OCI-LY7 (cell line): ENCODE measurements at places on chromosomes 4 and X.
A peak's percentile ranks its signal among the peaks of the same experiment; 100 is the strongest.

DNA sequence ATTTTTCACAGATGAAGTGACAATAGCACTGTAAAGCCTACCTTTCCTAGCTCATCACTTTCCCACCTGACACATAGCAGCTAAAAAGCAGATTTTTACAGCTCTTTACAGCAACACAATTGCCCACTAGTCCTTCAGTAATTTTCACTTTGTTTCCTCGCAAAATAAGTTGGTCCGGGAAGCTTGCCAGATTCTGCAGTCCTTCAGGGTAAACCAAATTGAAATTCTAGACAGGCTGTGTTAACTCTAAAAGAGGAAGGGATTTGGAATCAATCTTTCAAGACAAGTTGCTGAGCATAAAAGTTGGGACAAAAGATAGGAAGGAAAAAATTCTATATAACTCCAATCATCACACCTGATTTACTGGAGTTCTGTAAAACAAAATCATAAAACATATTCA lies 8.7 kb downstream of the C1QTNF7 start:
- no peak for DNase-seq

- no peak for DNase-seq
Observed at GRCh38 chr4:111018216-111018615, 395.3 kb upstream of the PITX2 start.

DNA sequence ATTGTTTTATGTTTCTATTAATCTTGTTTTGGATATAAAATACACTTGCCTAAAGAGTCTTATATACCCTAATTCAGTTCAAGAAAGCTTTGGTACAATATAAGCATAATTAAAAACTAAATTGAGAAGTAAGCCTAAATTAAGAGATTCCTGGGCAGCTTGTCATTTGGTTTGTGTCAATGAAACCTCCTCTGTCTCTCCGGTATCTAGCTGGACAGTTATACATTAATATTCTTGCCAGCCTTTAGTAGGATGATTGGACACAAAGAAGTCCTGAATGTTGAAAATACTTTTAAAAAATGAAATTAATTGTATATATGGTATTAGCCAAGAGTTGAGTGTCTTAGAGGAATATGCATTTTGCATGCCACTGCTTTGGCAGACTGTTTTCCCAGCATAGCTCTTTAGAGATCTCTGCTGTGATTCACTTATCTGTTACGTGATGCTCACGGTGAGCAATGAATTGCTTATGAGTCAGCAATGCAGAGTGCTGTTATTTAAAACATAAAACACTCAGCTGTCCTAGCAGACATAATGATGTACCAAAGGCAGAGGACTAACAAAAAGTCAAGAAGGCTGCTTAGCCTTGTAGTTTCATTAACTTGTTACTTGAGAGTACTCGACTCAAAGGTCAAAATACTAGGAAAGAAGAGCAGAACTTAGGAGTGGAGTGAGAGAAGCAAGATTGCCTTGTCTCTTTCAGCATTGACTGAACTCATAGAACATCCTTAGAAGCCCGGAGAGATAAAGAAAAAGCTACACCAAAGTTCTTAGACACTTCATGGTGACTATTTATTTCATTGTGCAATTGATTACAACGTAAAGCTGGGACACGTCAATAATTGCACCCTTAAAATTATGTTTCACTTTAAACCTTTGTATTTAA lies 1296.1 kb upstream of the PCDH7 start:
- no peak for DNase-seq

DNA sequence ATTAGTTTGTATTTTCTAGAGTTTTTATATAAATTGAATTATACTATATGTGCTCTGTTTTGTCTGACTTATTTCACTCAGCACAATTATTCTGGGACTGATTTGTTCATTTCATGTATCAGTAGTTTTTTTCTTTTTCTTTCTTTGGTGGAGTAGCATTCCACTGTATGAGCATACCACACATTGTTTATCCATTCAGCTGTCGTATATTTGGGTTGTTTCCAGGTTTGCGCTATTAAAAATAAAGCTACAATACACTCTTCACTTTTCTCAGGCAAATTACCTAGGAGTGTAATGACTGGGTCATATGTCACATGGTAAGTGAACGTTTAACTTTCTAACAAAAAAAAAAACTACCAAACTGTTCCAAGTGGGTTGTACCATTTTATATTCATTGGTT lies 9.6 kb upstream of the OTUD4 start:
- no peak for DNase-seq

- DNase-seq, result peak; percentile 16
Observed at GRCh38 chr4:17613761-17614415, 553 bp upstream of the MED28 start.

DNA sequence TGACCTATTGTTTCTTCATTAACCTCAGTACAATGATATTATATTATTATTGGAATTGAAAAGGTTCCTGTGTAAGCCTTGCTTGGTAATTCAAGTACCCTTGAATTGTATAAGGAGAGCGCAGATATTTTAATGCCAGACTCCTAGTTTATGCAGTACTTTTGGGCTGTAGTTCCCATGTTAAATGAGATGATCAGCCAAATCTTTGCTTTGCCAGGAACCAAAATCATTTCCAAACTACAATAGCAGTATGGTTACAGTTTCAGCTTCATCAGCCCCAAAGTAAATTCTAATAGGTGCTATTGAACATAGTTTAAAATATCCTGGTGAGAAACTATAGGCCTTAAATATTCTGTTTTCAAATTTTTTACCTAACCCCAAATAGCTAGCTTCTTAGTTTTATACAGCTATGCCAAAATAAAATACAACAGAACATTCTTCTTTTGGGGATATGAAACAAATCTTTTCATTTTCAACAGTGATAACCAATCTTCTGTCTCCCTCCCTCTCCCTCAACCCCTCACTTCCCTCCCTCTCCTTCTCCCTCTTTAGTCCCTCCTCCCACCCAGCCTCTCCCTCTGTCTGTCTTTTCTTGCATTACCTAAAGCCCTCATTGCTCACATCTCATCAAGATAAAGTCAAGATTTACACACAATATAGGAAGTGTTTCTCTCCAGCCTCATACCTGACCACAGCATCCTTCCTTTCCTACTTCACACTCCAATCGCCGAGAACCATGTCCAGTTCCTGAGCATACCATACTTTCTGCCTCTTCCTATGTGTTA lies 190.1 kb downstream of the SHROOM3 start:
- DNase-seq, result no peak

DNA sequence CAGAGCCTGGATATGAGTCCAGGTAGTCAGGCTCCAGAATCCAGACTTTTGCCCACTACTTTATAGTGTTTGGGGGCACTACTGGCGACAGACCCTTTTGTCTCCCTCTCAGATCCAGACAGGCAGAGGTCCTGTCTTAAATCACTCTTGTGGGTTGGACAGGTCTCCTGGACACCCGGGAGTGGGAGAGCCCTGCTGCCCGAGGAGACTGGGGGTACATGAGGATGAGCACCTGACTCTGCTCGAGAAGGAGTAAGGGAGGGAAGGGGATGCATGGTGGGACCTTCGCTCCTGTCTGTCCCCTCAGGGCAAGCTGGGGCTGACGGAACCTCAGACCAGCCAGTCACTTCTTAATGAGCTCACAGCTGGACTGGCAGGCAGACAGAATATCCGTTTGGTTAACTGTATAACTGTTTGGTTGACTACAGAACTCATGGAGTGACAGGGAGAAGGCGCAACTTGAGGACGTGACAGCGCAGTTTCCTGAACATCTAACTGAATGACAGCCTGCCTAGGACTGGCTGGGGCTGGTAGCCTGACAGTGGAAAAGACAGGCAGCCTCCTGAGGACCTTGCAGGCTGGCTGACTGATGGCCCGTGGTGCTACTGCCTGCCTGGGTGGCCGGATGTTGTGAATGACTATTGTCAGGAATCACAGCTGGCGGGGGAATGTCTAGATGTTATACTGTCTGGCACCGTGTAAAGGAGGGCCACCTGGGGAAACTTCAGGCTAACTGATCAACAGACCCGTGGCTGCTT lies 1.6 kb upstream of the SUV39H1 start:
- DNase-seq, result no peak

GRCh38 chr4:110815950-110816349 lies 193.1 kb upstream of the PITX2 start:
- no peak for DNase-seq

DNA sequence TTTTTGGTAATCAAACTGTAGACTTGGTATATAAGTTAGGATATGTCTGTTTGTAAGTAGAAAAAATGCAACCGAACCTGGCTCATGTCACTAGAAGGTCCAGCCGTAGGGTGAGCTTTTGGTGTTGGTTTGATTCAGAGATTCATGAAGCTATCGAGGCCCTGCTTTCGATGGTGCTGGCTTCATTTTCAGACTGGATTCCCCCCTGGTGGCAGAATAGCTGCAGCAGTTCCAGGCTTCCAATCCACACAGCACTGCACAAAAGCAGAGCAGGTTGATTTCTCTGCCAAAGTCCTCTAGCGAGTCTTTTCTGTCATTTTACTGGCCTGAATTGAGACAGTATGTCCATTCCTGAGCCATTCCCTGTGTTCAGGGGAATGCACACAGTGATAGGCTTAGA lies 33.1 kb downstream of the PDK3 start:
- DNase-seq, result no peak

GRCh38 chr4:149223659-149224058 lies 592.0 kb downstream of the IQCM start:
- no peak for DNase-seq

DNA sequence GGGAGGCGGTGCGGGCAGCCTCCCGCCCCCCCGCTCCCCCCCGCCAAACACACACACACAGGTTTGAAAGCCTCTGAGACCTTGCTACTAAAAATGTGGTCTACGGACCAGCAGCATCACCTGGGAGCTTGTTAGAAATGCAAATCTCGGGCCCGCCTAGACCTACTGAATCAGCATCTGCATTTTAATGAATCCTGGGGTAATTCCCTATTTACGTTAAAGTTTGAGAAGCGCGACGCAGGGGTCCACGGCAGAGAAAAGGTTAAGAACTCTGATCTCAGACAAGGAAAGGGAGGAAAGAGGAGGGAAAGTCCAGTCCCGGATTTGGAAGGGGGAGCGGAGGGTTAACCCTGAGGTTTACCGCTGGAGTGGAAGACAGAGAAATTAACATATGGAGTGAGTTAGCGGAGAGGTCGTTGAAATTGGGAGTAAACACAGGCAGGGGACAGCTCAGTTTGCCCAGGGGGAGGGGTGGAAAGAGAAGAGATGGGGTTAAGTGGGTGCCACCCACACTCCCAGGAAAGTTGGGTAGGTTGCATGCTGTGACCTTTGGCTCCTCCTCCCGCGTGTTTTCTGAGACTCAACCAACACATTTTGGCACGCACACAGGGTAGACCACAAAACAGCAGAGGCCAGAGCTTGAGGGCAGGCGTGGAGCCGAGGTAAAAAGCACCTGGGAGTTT lies 483.6 kb downstream of the BCOR start:
- DNase-seq, result no peak

DNA sequence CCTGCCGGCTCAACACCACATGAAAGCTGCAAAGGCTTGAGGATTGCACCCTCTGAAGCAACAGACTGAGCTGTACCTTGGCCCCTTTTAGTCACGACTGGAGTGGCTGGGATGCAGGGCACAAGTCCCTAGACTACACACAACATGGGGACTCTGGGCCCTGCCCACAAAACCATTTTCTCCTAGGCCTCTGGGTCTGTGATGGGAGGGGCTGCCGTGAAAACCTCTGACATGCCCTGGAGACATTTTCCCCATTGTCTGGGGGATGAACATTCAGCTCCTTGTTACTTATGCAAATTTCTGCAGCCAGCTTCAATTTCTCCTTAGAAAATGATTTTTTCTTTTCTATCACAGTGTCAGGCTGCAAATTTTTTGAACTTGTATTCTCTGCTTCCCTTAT lies 123.5 kb upstream of the SMARCAD1 start:
- DNase-seq, result no peak

DNA sequence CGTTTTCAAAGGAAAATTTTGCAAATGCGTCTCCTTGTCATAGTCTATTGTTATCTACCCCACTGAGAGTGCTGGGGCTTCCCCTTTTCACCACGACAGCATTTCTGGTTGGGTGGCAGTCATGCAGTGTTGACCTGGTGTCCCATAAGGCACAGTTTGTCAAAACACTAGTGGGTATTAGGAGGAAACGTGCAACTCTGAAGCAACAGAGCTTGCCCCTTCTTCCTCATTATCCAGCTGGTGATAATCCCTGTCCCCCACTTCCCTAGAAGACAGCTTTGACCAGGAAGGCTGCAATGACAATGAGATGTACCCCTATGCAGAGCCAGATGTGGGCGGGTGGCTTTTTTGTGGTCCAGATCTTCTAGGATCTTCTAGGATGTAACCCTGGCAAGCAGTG lies 1.8 kb downstream of the TBC1D1 start:
- peak; percentile 74 for DNase-seq

DNA sequence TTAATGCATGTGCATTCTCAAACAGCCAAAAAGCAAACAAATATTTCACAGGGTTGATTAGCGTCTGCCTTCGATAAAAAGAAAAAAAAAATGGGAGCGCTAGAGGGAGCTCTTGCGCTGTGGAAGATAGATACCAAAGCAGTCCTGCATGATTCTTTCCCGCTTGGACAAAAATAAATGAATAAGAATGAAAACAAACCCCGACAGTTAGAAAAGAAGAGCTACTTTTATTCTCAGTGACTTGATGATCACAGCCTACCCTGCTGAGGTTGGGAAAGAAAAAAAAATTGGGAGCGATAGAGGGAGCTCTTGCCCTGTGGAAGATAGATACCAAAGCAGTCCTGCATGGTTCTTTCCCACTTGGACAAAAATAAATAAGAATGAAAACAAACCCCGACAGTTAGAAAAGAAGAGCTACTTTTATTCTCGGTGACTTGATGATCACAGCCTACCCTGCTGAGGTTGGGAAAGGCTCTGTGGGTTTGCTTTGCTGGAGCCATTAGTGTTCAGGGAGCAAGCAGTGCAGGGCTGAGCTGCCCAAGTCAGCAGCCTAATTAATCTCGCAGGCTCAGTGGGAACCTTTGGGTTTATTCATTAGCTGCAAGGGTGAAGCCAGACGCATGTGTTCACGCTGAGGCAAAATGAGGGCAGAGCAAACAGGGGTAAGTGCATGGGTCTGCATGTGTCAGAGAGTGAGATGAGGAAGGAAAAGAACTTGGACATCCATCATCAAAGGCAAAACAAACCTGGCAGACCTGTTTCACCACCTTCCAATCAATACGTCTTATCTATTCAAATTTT lies 249.3 kb upstream of the PRKX start:
- peak; percentile 25 for DNase-seq

DNA sequence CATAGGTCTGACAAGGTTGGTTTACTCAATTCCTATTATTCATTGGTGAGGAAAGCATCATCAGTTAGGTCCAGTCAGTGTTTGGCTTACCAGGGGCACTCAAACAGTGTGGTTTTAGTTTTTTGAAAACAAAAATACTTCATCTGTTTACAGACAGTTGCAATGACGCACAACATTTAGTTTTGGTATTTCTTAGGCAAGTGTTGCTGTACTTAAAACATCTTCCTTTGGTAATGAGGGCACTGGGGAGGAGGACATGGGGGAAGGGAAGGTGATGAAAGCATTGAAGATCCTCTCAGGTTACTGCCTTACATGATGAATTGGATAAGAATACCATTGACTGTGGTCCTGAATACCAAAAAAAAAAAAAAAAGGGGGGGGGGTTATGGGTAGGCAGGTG lies 93.7 kb upstream of the MAOA start:
- DNase-seq, result no peak

GRCh38 chr4:129806986-129807385 lies 711.0 kb downstream of the C4orf33 start:
- DNase-seq, result no peak
